Mammary epithelial cell (primary cell): ENCODE measurements at places on chromosomes 3 and 15.

GRCh38 chr3:24504772-24505171 is 10.1 kb upstream of the THRB start:
- DNase-seq: no peak

- DNase-seq: no peak
Observed at GRCh38 chr15:100335335-100335999, 6.3 kb downstream of the ADAMTS17 start.

DNA sequence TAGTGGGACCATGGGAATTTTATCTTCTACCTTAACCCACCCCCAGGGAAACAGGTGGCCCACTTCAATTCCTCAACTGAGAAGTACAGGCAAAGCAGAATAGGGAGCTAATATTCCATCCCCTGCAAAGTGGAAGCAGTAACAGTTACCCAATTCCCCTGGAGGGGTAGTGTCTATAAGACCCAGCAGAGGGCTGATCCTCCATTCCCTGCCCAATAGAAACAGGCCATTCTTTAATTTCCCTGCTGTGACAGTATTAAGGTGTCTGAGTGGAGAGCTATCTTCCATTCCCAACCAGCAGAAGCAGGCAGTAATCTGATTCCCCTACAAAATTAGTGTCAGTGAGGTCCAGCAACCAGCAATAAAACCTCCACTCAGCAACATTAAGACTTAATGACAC is 219.8 kb downstream of the ULK4 start:
- DNase-seq: no peak

- DNase-seq: no peak
Observed at GRCh38 chr3:14481646-14482036, 58.5 kb downstream of the GRIP2 start.
